Thoracic aorta (tissue), 2 donors: ENCODE measurements at places on chromosomes 7 and 10.

- DNase-seq = no peak
Observed at GRCh38 chr10:14674376-14675050, 100.2 kb downstream of the FAM107B start.

DNA sequence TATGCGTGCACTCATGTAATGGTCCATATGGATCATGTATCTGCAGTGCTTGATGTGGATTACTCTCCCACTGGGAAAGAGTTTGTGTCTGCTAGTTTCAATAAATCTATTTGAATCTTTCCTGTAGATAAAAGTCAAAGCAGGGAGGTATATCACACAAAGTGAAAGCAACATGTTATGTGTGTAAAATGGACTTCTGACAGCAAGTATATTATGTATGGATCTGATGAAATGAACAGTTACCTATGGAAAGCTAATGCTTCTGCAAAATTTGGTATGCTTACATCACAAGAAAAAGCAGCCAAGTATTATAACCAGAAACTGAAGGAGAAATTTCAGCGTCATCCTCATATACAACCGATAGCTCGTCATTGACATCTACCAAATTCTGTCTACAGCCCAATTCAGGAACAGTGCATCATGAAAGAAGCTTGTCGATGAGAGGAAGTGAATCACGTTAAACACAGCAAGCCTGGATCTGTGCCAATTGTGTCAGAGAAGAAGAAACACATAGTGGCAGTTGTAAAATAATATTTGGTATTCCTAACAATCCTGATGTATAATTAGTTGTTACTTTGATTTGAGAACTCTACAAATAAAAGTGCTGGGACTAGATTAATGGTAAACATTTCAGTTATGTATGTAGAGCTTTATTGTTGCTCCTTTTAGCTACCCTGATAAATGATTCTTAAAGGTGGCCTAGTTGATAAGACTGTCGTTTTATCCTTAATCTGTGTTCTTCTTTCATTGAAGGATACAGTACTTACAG lies 14.2 kb upstream of the SYPL1 start:
- DNase-seq = no peak

DNA sequence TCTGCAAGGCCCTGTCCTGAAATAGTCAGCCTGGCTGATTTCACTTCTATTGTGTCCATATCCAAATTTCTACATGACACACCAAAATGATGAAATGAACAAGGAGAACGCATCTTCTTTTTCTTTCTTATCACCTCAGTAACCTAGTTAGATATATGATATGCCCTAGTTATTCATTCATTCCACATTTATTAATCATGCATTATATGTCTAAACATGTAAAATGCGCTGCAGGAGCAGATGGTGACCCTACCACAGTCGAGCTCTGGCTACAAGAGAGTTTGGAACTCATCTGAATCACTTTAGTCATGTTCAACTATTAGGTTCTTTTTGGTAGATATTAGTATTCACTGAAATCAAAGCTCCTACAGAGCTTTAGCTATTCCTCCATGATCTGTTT lies 31.8 kb upstream of the VPS41 start:
- no peak for DNase-seq

DNA sequence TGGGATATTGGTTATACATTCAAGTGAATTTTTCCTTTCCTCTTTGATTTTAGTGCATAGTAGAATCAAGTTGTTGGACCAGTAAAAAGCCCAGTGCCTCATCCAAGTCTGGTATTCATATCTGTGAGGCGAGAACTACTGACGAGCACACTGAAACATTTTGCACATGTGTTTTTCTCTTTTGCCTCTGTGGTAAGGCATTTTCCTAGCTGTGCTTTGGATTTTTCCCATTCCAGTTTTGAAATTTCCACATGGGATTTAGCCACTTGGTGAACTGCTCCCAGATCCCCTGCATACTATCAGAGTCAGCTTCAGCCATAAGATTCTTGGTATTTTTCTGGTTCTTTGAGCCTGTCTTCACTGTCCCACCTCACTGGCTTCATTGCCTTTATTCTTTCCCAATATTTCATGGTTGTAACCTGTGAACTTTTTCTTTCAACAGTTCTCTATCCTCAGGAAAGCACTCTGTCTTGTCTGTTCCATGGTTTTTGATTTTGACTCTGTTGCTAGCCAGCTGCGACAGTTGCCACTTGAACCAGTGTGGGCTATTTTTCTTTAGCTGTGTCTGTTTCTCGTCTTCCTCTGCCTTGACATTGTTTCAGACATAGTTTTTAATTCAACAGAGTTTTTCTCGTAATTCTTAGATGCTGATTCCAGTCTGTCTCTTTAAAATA lies 239.0 kb downstream of the REEP3 start:
- DNase-seq = no peak

GRCh38 chr10:31769564-31769963 lies 159.1 kb downstream of the ARHGAP12 start:
- DNase-seq = no peak

DNA sequence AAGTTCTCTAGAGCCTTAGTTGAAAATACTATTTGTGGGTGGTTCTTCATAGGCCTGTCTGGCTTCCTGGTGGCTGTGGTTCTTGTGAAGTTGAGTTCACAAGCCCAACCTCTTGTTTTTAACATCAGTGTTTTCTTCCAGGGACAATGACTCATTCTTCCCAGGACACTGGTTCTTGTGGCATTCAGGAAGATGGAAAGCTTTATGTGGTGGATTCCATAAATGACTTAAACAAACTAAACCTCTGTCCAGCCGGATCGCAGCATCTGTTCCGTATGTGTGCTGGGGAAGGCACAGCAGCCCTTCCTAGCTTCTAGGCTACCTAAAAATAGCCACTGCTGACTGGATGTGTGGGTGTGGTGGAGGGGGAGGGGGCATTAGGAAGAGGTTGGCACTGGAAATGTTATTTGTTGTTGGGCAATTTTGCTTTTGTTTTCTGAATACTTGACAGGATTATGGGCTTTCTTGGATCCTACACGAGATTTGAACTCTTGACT lies 3.9 kb downstream of the LSMEM1 start:
- DNase-seq = peak; percentile 5

GRCh38 chr7:98840722-98841121 lies 29.1 kb downstream of the TMEM130 start:
- DNase-seq = no peak

- no peak for DNase-seq
Observed at GRCh38 chr7:39084349-39084748, 106.6 kb downstream of the POU6F2 start.

GRCh38 chr10:103969857-103970627 lies 3.1 kb downstream of the SLK start:
- DNase-seq = no peak

- no peak for DNase-seq
Observed at GRCh38 chr10:117677890-117678500, 135.4 kb downstream of the EMX2 start.

GRCh38 chr7:117619681-117620080 lies 139.9 kb downstream of the CFTR start:
- no peak for DNase-seq

DNA sequence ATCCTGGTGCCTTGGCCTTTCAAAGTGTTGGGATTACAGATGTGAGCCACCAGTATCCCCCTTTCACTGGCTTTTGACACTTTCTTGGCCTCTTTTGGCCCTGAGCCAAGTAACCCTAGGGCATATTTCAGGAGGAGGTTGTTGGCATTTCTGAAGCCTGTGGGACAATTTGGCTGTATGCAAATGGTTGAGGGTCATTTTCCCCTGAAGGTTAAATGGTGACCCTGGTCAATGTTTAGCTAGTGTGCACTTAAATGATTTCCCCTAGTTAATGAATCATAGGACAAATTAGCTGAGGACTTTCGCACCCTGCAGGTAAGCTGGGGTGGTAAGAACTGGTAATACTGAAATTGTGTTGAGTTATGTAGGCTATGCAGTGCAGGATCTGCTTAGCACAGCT lies 660.5 kb downstream of the LRMDA start:
- no peak for DNase-seq

- no peak for DNase-seq
Observed at GRCh38 chr10:31590023-31590800, 271.2 kb downstream of the ZEB1 start.

DNA sequence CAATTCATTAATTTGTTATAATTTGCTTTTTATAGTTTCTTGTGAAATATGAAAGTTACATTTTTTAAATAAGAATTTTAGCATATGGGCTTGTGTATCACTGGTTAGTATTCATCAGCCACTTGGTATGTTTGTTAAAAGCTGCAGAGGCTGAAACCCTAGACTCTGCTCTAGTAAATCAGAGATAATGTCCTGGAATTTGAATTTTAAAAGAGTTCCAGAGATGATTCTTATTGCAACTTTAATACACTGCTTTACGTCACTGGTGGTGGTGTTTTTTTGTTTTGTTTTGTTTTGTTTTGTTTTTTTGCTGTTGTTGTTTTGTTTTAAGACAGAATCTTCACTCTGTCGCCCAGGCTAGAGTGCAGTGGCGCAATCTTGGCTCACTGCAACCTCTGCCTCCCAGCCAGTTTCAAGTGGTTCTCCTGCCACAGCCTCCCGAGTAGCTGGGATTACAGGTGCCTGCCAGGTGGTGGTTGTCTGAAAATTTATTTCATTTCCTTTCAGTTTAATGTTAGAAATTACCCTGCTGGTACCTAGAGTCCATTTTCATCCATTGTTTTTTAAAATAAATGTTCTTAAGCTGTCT lies 43.8 kb downstream of the PTPN12 start:
- no peak for DNase-seq

GRCh38 chr10:14382022-14382421 lies 51.3 kb upstream of the FRMD4A start:
- no peak for DNase-seq

DNA sequence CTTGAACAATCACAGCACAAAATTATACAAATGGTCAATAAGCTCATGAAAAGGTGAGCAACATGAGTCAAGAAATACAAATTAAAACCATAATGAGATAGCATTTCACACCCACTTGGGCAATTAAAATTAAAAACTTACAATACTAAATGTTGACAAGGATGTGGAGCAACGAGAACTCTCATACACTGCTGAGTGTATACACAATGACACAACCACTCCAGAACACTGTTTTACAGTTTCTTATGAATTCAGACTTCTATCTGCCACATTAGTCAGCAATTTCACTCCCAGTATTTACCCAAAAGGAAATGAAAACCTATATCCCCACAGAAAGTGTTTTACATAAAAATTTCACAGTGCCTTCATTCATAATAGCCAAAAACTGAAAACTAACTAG lies 31.1 kb downstream of the GDI2 start:
- no peak for DNase-seq

- DNase-seq = no peak
Observed at GRCh38 chr7:38191791-38192190, 13.7 kb downstream of the STARD3NL start.

DNA sequence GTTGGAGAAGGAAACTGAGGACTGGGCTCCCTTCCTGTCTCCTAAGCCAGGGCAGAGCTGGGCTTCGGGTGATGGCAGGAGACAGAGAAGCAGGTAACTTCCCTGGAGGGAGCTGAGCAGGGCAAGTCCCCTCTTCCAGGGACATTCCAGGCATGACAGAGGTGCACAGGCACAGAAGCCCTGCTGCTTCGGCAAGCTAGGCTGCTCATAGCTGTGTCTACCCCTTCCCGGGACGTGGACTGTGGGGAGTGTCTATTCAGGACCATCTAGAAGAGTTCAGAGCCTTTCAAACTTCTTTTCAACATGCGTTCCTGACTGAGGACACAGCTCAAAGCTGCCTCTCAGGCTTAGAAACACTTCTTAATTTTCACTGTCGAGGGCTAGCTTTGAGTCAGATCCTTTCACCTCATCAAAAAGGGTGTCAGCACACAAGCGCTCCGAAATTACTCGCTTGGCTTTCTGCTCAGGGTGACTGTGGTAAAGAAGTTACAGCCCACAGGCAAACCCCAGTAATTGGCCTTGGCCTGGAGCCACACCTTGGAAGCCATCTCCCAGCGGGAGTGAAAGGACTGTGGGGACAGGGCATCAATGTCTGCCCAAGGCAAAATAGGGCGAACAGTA lies 63.7 kb upstream of the STEAP1B start:
- DNase-seq = no peak

GRCh38 chr7:36860681-36861080 lies 136.4 kb upstream of the AOAH start:
- no peak for DNase-seq

GRCh38 chr10:36066850-36067249 lies 424.8 kb upstream of the FZD8 start:
- no peak for DNase-seq

- DNase-seq = no peak
Observed at GRCh38 chr7:47273088-47273487, 308.8 kb downstream of the TNS3 start.

DNA sequence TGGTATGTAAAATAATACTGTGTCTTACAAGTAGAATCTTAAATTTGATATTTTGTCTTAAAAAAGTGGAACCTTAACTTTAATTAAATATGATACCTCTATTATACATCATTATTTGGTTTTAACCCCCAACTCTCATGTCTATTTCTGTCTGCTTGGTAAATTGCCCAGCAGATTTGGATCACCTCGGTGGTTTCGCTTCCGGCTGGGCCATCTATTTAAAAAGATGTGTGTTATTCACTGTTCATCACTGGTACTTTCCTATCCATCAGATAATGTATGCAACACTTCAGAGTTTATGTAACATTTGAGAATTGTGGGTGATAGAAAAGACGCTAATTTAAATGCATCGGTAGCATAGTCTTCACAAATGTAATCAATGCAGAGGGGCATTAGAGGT lies 119.7 kb downstream of the SND1 start:
- DNase-seq = no peak

DNA sequence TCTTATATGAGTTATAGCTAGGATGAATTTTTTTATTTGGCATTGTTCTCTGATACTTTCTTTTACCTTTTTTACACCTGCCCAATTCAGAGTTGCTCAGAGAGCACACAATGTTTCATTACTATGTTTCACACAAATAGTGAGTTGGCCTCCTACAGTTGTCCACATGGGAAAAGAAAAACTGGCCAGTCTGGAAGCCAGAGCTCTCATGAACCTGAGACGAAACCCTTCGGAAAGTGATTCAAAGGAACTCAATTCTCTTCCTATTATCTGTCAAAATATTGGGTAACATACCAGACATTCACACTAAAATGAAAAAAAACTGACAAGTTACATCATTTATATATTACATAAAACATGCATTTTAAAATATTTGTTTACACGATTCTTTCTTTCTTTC lies 15.3 kb downstream of the SCRN1 start:
- no peak for DNase-seq

- DNase-seq = no peak
Observed at GRCh38 chr10:92644921-92645320, 44.8 kb upstream of the HHEX start.

DNA sequence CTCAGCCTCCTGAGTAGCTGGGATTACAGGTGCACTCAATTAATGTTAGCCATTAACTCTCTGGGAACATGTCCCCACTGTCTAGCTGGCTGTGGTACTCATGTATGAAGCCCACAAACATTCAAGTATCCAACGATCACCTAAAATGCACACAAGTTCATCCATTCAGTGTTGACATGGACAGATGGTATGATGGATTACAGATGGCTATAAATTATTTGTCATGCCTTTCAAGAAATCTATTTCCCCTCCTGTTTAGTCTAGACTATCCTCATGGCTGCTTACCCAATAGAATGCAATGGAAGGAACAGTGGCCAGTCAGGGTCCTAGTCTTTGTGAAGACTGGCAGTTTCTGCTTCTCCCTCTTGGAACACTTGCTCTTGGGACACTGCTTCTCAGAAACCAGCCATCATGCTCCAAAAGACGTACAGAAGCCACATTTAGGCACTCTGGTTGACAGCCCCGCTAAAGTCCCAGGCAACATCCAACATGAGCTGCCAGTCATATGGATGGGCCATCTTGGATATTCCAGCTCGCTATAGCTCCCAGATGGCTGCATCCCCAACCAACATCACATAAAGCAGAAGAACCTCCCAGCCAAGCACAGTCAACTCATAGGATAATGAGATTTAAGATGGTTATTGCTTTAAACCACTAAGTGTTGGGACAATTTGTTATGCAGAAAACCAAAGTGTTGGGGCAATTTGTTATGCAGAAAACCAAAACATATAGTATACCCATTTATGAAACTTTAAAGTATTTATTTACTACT lies 33.1 kb downstream of the MYL10 start:
- DNase-seq = no peak
